ENCODE measurements at places on chromosomes 7 and 10.

DNA sequence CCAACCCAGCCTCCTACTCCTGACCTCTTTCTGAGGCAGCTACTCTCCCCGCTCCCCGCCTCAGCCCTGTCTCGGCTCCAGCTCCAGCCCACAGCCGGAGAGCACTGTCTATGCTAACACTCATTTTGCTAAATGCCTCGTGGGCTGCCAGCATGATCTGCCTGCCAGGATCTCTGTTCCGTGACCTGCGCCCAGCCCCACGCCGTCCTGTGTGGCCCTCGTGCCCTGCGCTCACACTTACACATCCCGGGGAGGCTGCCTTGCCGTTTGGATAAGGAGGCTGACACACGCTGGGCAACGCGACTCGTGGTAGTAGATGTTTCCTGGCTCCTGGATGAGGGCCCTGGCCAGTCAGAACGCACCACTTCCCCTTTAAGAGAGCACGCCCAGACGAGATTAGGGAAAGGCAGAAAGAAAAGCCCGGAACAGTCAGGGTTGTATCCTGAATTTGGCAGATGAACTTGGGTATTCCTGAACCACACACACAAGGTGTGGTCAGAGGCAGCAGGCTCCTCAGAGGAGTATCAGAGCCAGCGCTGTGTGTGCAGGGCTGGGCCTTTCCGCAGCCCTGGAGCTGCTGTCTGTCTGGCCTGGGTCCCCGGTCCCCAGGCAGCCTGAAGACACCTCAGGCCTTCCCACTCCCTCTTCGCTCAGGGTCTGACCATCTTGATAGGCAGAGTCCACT is 97.7 kb upstream of the EFCAB10 start:
- DNase-seq: no peak

- DNase-seq: no peak
Observed at GRCh38 chr7:39152701-39153100, 175.0 kb downstream of the POU6F2 start.

GRCh38 chr7:130356876-130357611 is 12.4 kb downstream of the CPA5 start:
- DNase-seq: no peak

DNA sequence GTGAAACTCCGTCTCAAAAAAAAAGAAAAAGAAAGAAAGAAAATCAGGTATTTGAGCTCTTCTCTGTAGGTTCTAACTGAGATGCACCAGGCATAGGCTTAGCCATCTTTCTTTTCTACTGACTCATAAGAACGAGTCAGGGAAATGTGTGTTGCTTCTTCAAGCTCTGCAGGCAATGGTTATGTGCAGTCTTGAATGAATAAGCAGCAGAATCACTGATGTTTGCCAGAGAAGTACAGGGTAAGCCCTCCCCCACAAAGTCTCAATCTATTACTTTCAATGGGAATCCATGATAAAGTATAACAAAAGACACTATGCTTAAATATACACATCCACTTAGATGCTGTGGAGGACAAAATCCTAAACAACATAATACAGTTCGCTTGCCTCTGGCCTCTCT is 239.2 kb downstream of the PARD3 start:
- no peak for DNase-seq

GRCh38 chr7:132073920-132074589 is 502.2 kb downstream of the PLXNA4 start:
- no peak for DNase-seq

DNA sequence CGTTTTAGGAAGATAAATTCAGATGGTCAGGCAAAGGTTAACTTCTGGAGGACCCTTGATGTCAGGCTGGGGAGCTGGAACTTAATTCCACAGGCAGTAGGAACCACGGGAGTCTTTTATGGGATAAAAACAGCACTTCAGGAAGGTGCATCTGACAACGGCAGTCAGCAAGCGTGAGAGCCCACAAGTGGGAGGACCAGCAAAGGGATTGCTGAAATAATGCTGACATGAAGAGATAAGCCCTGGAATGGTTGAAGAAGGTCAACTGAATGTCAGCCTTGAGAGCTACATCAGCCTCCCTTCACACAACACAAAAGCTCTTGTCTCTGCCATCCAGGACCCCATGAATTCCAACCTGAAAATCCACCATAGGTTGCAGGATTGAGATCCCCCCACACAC is 138.8 kb downstream of the SORCS1 start:
- no peak for DNase-seq

DNA sequence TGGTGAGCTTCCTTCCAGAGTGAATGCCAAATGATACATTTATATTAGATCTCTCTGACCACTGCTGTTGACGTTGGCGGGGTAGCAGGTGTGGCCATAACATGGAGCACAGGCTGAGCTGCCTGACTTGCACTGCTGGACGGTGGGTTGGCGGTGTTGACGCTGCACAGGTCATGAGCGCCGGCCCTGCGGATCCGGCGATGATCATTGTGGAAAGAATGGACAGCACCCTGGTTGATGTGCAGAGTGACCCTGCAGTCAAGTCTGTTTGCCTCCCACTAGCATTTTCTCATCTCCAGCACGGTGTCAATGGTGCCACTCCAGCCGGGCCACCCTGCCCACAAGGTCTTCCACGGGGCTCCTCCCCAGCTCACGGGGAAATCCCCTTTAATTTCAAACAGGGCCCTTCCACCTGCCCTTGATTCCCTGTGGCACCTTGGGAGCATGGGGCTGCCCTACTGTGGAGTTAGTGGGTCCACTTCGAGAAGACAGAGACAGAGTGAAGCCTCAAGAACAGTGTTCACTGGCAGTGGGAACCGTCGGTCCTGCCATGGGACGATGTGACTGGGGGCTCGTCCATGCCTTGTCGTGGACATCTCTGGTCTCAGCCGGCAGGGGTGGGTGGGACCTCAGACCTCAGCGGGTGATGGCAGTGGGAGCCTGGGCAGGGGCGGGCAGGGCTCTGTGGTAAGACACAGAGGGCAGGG is 613.5 kb downstream of the PTPRN2 start:
- no peak for DNase-seq

DNA sequence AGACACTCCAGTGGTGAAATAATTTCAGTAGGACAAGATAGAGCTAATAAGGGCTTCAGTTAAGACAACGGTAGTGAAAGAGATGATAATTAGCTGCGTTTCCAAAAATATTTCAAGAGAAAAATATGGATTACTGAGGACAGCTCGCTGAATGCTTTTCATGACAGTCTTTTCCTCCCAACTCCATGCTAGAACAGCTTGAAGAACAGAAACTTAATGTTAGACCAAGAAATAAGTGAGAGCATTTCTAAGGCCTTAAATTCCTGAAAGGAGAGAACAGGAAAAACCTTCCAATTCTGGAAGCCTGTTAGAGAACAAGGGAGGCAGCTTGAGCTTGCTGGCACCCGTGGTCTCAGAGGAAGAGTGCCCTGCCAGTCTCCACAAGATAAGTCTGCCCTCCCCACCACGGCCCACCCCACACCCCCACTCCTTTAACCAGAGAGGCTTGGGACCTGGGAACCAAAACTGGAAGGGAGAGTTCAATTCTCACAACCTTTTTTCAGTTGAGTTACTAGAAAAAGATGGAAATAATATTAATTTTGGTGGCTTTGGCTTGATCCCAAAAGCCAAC is 1148.0 kb upstream of the CELF2 start:
- no peak for DNase-seq

All from stimulated activated CD8-positive, alpha-beta memory T cell treated with anti-CD3 and anti-CD28 coated beads, Interleukin-7, amount 100 ng/mL, for 4 hours (primary cell).